Stimulated activated CD4-positive, alpha-beta T cell treated with anti-CD3 and anti-CD28 coated beads, TNF-alpha, amount 100 ng/mL, for 4 hours (primary cell): ENCODE measurements at places on chromosomes 11 and 22.
A peak's percentile ranks its signal among the peaks of the same experiment; 100 is the strongest.

DNA sequence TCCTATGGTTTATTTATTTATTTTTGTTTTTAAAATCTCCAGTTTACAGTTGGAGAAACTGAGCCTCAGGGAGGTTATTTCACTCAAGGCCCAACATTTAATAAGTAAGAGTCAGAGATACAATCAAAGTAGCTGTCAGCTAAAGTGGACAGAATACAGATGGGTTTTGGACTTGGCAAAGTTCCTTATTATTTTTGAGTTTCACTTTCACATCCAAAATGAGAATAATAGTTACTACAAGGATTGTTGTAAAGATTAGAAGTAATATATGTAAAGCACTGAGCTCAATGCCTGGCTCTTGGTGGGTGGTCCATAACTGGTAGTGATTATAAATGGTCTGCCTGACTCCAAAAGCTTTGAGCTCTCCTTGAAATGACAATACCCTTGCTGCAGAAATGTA is 87.5 kb upstream of the SESN3 start:
- no peak for DNase-seq

DNA sequence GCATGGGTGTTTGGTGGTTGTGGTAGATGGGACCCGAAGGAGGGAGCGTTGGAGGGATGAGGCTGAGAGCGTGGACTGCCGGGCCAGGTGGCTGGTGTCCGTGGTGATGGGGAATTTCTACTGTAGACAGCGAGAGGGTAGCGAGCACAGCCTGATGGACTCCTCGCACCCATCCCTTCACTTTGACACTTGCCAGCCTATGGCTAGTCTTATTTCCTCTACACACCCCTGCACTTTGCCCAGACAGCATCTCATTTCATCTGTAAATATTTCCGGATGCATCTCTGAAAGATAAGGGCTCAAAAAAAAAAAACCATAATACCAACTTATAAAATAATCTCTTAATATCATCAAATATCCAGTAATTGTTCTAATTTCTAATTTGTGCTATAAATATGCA is 5.8 kb downstream of the OMP start:
- DNase-seq, result no peak

GRCh38 chr11:59901306-59901705 is 22.7 kb downstream of the OOSP3 start:
- no peak for DNase-seq

DNA sequence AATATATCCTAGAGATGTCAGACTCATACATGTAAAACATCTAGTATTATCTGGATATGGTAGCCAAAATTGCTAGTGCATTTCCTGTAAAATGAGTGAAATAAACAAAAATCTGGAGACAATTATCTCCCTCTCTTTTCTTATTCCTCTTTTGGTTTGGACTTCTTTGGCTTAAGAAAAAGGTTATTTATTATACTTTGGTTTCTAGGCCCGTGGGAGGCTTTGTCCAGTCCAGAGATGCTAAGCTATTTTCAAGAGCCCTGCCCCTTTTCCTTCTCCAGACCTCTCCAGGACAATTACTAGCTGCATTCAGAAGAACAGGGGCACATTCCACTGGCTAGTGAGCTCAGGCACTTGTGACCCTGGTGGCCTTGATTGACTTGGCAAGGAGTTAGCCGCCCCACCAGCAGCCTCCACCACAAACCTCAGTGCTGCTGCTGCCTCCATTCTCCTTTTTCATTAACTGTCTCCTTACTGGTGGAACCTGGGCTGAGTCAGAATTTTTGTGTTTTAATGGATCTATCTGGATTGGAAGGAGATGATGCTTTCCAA is 747.3 kb upstream of the TENM4 start:
- no peak for DNase-seq

DNA sequence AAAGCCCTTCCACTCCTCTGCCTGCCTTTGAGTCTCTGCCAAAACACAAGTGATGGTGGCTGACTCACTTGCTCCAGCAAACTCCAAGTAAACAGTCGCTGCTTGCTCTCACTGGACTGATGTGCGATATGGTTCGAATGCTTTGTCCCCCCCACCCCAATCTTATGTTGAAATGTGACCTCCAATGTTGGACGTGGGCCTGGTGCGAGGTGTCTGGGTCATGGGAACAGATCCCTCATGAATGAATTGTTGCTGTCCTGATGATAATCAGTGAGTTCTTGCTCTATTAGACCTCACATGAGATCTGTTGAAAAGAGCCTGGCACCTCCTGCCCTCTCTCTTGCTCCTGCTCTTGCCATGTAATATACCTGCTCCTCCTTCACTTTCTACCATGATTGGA is 747.9 kb downstream of the OPCML start:
- DNase-seq, result no peak

DNA sequence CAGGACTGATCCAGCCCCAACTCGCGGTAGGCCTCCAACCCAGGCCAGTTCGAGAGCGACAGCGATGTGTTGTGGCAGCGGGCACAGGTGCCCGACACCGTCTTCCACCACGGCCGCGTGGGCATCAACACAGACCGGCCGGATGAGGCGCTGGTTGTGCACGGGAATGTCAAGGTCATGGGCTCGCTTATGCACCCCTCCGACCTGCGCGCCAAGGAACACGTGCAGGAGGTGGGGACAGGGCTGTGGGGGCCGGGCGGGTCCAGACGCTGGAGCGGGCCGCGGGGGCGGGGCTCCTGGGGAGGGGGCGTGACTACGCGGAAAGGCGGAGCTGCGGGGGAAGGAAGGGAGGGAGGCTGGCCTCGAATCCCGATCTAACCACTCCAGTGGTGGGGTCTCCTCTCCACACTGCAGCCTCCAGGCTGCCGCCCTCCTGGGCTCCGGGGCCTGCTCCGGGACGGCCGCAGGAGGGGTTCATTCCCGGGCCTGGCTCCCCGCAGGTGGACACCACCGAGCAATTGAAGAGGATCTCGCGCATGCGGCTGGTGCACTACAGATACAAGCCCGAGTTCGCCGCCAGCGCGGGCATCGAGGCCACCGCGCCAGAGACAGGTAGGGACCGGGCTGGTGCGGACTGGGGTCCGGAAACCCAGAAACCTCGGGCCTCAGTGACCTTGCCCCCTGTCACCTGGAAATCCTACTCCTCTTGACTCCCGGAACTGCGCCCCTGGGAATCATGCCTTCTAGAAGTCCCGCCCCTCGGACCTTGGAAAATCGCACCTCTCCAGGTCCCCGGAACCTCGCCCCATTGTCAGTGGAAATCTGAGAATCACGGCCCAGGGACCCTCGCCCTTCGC is 14.9 kb downstream of the TMEM258 start:
- DNase-seq, result peak; percentile 44

GRCh38 chr22:23137468-23137867 is 4.3 kb downstream of the RSPH14 start:
- no peak for DNase-seq

DNA sequence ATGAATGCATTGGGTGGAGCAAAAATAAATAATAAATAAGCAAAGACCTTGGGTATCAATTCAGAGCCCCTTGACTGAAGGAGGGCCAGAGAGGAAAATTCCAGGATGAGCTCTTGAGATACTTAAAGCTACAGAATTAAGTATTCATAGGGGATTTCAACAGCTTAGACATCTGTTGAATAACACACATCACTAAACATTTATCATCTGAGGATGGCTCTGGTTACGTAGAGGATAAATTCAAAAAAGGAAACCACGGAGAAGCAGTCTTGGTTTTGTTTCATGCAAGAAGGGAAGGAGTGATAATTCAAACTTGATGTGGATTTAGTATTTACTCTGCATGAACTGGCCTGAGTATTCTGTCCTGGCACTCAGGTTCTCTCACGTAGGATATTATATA is 29.8 kb downstream of the ARHGAP42 start:
- no peak for DNase-seq

DNA sequence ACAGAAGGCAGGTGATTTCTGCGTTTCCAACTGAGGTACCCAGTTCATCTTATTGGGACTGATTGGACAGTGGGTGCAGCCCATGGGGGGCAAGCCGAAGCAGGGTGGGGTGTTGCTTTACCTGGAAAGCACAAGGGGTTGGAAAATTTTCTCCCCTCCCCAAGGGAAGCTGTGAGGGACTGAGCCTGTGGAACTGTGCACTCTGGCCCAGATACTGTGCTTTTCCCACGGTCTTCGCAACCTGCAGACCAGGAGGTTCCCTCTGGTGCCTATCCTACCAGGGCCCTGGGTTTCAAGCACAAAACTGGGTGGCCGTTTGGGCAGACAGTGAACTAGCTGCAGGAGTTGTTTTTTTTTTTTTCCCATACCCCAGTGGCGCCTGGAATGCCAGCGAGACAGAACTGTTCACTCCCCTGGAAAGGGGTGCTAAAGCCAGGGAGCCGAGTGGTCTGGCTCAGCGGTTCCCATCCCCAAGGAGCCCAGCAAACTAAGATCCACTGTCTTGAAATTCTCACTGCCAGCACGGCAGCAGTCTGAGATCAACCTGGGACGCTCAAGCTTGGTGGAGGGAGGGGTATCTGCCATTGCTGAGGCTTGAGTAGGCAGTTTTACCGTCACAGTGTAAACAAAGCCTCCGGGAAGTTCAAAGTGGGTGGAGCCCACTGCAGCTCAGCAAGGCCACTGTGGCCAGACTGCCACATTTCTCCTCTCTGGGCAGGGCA is 97.2 kb downstream of the JRKL start:
- DNase-seq, result no peak

DNA sequence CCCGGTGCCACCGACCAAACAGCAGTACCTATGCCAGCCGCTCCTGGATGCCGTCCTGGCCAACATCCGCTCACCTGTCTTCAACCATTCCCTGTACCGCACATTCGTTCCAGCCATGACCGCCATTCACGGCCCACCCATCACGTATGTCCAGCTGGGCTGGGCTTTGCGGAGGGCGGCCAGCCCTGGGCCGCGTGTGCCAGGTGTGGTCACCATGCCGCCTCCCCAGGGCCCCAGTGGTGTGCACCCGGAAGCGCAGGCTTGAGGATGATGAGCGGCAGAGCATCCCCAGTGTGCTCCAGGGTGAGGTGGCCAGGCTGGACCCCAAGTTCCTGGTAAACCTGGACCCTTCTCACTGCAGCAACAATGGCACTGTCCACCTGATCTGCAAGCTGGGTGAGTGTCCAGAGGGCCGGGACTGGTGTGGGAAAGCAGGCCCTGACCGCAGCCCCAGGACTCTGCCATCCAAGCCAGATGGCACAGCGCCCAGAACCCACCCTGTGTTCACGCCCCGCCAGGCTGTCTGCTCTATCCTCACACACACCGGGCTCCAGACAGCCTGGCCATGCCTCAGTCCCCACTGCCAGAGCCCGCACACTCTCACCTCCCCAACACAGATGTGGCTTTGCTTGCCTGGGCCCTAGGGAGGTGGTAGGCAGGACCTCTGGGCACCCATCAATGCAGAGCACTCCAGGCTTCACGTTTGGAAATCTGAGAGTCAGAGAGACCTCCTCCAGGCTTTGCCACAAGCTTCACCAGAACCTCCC is 77.6 kb downstream of the MED15 start:
- DNase-seq, result no peak

- DNase-seq, result no peak
Observed at GRCh38 chr11:126914166-126914565, 86.4 kb downstream of the KIRREL3 start.

GRCh38 chr11:124746621-124747243 is 5.3 kb downstream of the VSIG2 start:
- peak; percentile 70 for DNase-seq

DNA sequence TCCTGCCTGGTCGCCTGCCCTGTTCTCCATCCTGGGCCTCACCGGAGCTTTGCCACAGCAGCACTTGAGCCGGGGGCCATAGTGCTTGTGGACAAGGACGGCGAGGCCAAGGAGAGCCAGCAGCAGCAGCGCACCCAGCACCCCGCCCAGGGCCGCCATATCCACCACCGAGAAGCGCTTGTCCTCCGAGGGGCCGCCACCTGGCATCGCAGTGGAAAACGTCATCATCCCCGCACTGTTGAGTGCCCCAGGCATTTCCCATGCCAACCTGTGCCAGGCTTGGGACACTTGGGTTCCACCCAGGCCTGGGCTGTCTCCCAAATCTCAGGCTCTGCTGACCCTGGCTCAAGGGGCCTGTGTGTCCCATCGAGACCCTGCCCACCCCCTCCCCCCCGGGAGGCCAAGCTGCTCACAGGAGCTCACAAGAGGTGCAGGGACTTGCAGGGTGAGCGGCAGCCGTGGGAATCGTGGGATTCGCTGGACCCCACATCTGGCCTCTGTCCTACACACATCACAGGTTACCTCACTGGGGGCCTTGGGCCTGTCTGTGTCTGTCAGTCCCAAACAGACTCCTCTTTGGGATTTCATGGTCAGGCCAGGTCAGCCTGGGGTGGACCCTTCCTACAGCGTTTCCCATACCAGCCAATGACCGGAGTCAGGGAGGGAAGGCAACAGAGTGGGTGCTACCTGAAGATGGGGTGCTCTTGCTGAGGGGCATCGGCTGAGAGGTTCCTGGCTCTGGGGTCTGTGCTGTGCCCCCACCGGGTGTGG is 2.3 kb upstream of the IRF7 start:
- DNase-seq, result no peak

DNA sequence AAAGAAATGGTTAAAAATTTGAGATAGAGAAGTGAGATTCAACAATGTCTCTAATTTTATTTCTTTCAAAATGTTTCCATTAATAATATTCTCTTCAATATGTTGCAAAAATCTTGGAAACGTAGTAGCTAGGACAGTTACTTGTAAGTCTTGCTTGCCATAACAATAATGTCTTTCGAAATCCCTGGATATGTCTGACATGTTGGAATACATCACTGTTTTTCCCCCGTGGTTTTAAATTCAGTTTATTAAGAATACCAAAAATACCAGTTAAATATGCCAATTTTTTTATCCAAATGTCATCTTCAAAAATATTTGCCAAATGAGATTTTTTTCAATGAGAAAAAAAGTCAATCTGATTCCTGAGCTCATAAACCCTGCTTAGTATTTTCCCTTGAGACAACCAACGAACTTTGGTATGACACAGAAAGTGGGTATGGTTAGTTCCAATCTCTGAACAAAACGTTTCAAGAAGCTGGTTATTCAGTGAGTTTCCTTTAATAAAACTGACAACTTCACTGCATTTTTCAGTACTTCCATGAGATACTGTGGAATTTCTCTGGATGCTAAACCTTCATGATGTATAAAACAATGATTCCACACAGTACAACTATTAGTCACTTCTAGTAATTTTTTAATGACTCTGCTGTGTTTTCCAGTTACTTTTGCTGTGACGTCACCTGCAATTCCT is 36.7 kb upstream of the AMPD3 start:
- DNase-seq, result no peak

DNA sequence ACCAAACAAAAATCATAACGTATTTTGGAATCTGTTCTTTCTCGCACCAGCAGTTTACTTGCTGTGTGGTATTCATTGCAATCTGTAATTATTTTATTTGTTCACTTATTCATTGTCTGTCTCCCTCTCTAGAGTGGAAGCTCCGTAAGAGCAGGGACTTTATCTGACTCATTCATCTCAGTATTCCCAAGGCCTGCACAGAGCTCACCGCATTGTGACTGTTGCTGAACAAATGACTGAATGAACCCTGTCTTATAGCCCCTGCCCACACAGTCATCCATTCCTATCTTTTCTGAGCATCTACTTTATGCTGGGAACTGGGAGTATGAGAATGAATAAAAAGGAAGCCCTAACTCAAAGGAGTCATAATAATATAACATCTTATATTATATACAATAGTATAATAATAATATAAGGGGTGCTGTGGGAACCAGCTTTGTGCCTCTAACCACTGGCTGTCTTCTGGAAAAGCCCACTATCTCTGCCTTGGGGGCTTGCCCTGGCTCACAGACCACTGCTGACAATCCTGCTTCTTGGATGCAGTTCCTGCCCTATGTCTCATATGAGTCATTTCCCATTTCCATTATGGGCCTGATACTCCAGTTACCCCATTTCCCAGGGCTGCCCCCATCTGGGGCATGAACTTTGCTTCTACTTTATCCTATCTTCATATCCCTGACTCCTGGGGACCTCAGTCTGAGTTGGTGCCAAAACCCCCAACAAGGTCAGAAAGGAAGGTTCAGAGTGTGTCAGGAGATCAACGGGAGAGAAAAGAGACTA is 11.0 kb downstream of the XRRA1 start:
- no peak for DNase-seq
